ENCODE measurements at places on chromosomes 2 and 18.

- DNase-seq = no peak
Measured at GRCh38 chr18:40215979-40216378, 1739.1 kb upstream of the PIK3C3 start.

DNA sequence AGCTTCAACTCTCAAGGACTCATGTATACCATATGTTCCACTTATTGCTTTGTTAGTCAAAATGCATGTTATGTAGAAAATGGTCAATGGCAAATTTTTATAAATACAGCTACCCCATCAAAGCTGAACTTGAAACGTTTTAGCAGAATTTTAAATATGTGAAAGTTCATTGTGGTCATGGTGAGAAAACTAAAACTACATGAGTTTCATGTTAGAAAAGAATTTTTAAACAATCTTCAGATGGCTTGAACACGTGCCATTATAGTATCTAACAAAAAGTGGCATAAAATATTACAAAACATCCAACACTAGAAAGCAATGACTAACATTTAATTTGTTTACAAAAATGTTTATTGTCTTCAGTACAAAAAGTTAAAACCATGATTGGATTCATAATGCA is 246.0 kb upstream of the KCNJ3 start:
- DNase-seq = no peak

- no peak for DNase-seq
Measured at GRCh38 chr2:70039366-70039765, 47.9 kb upstream of the PCBP1 start.

DNA sequence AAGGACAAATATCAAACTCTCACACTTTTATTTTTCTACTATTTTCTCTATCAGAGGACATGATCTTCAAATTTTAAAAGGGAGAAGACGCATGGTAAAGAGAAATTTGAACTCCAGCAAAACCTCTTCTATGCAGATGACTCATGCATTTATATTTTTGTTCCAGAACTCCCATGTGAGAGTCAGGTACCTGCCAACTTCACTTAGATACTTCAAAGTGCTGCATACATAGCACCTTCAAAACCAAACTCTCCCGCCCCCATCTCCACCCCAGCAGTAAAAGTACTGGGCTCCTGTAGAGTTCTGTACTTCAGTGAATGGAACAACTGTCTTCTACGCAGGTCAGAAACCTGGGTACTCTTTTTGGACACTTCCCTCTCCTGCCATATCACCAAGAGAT is 398.3 kb downstream of the TGIF1 start:
- no peak for DNase-seq

DNA sequence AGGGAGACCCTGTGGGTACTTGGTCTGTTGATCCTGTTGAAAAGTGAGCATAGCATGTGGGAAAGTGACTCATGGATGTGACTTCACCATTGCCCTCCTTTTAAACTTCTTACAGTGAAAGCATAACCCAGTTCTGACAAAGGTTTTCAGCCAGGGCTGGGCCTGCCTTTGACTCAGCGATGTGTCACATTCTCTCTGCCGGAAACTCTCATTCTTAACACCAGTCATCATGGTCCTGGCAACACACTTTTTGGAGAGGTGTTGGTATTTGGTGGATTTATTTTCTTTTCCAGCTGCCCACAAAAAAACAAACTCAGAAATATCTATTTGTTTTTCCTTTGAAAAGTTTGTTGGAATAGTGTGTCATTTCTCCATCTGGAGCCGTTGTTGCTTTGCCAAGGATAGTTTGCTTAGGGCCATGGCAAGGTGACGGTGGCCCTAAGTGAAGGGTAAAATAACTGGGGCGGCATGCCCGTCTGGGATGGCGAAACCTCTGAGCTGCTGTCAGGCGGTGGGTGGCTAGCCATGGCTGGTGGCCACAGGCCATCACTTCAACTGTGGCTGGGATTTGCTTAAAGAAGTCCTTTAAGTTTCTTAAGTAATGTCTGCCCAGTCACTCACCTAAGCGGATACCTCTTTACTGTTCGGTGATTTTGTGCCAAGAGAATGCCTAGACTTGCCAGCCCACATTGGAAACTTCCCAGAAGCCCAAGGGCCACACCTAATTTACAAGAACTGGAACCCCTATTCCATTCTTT is 123.3 kb downstream of the LTBP1 start:
- no peak for DNase-seq

DNA sequence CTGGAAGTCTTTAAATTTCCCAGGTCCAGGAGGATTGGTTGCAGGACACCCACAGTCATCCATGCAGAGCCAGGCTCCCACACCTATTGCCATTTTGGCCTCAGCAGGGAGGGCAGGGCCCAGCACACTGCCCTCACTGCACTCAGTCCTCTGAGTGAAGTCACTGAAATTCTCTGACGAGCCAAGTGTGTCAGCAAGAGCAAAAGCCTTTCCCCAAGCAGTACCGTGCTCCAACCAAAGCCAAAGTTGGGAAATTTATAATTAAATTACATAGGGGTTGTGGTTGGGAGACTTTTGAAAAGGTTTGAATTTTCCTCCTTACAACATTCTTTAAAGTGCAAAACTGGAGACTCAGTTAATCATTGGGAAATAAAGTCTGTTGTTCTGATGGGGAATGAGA is 98.5 kb upstream of the CD226 start:
- no peak for DNase-seq

- DNase-seq = no peak
Measured at GRCh38 chr18:47953471-47953931, 23.0 kb upstream of the SMAD2 start.

GRCh38 chr2:215362562-215362904 is 50.7 kb downstream of the ATIC start:
- no peak for DNase-seq

- DNase-seq = no peak
Measured at GRCh38 chr2:236951830-236952475, 133.7 kb upstream of the COPS8 start.

DNA sequence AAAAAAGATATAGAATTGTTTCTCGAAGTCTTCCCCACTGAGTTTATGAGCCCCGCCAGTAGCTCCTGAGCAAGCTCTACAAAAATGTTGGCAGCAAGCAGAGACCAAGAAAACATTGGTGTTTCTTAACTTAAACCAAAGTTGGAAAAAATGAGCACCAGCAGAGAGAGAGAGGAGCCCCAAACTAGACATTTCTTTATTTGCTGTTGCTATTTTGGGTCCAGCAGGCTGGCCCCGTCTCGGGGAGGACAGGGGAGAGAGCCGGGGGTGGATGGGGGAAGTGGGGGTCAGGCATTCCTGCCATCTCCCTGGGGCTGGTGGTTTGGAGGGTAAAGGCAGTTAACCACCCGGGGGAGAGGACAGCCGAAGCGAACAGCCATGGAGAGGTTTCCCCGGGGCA is 113.0 kb downstream of the DYSF start:
- DNase-seq = no peak

DNA sequence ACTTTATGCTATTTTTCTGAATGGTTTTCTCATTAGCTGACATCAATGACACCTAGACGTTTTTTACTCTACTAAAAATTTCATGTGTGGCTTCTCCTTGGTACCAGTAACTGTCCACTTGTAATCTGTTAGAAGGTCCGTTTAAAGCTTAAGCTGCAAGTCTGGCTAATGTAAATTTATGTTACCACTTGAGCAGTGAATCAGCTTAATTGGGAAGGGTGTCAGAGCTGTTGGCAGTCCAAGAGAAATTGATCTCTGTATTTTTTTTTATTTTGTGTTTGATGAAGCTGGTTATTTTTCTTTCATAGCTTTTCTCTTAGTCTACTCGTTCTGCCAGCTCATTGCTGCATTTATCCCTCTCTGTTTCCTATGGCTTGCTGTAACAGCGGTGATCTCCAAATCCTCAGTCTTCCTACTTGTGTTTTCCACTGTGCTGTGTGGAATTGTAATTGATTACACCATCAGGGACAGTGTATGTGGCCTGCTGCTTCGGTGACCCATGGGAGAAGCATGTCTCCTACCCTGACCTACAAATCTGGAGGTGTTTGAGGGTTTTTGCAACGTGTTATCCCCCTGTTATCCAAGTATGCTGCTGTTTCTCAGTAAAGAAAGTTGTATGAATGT is 724.2 kb upstream of the REG3G start:
- no peak for DNase-seq

GRCh38 chr2:44044281-44044720 is 48.5 kb upstream of the LRPPRC start:
- DNase-seq = peak; percentile 85

GRCh38 chr2:197599285-197599965 is 76.0 kb downstream of the RFTN2 start:
- no peak for DNase-seq

GRCh38 chr2:75047992-75048625 is 89.7 kb downstream of the POLE4 start:
- DNase-seq = no peak

DNA sequence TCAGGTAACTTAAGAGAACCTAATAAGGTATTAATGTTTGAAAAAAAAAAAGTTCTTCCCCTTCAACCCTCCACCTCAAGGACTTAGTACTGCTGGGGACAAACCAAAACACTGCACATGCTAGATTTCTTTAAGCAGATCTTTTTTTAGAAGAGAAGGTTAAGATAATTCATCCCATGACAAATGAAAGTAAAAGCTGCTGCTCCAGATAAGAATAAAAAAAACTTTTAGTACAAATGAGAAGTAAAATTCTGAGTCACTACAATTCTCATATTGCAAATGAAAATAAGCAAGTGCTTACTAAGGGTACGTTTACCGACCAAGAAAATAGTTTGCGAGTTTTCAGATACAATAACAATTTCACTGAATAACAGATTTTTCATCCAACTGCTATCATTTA is 8.9 kb downstream of the STAM2 start:
- no peak for DNase-seq

GRCh38 chr18:29071869-29072268 is 894.9 kb upstream of the CDH2 start:
- DNase-seq = no peak

DNA sequence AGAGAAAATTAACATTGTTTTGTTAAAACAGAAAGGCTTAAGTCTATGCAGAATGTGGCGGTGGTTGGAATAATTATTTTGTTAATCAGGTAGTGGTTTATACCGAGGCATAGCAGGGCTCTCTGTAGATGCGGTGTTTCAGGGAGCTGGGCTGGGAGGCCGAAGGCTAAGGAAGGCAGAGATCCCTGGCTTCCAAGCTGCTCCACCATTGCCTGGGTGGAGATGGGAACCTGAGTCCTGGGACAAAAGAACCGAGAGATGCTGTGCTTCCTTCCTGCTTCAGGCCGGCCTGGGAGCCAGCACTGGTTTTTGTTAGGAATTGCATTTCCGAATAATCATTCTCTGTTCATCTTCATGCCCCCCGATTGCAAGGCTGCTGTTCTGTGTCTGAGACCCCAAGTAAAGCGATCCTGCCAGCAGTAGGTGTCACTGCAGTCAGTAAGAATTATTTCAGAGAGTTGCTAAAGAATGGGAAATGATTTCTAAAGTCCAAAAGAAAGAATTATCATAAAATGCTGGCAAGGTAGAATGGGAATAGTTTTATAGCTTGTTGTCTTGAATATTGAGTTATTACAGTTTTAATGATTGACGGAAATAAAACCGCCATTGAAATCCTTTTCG is 824.9 kb downstream of the GALR1 start:
- no peak for DNase-seq

DNA sequence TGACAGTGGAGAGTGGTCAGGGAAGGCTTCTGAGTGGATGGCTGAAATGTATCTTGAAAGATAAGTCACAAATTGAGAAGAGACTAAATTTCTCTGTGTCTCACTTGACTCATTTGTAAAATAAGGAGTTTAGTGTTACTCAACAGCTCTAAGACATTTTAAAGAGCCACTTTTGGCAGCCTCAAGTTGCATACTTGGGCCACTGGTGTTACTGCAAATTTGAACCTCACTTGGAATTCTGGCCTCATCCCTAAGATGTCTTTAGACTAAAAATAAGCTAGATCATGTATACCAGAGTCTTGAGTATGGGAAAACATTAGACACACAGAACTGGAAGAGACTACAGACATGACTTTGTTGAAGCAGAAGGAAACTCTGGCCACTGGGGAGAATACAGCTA is 4.5 kb upstream of the MTLN start:
- no peak for DNase-seq

DNA sequence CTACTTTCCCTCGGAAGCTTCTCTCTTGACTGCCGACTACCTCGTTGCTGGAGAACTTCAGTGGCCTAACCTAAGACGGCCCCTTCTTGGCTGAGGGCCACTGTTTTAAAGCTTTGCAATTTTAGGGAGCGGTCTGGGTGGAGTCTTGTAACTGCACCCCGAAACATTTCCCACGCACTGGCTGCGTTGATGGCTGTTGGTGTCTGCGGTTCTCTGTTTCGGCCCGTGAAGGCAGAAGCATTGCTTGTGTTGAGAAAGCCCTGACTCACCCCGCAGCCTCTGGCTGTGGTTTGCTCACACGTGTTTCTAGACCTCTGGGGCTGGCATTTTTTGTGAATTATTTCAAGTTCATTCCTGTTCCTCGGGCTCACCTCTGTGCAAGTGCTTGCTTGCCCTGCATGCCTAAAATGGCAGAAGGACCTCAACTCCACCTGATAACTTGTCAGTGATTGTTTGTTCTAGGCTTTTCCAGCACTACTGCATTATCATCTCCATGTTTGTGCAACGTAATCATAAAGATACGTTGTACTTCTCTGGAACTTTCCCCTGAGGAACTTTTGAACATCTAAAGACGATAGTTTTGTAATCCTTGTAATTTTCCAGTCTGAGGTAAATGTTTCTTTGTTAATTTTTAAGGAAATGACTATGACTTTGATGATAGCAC is 94.2 kb upstream of the DLX2 start:
- DNase-seq = no peak

DNA sequence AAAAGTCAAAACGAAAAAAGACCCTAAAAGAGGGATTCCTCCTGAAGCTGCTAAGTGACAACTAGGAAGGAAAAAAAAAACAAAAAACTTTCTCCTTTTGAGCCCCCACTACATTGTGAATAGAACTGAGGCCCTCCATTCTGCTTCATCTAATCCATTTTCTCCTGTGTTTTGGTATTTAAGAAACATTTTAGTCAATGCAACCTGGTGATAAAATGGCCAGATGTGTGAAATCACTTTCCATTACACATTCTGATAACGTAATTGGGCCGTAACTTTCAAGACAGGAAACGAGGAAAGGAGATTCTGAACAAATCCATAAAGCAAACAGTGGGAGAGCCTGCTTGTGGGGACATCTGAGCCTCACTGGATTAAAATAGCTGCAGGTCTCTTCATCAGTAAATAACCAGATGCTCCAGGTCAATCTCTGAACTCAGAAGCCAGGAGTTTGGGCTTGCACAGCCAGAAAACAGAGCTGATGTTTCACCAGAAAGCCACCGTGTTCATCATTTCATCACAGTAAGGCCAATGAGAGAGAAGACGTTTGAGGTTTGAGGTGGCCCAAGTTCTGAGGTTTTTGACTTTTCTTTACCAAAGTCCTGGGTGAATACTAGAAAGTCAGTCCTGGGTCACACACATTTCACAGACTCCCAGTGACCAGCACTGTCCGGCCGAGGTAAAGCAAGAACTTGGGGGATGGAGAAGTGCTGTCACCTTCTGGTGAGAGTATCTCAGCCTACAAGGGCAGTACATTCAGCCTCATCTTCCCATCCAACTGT is 47.8 kb downstream of the TGFA start:
- no peak for DNase-seq

- no peak for DNase-seq
Measured at GRCh38 chr2:217711188-217711587, 291.6 kb downstream of the TNS1 start.

Data from NCI-H1105 (cell line).